ENCODE measurements at places on chromosomes 2 and 18.

DNA sequence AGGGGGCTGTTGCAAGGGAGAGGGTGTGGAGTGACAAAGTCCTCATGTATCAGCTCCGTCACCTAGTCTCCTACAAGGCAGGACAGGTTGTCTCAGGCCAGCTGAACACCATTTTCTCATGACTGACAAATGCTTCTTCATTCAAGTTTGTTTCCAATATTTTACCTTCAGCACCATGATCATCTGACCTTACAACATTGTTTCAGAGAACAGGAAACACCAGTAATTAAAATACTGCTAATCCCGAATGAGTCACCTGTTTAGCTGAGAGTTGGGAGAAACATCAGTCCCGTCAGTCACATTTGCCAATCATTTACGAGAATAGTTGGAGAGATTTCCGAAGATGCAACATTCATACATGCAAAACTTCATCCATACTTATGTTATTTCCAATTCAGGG lies 25.7 kb upstream of the SP5 start:
- no peak for DNase-seq

- DNase-seq = no peak
These were observed 37.5 kb upstream of the PGAP1 start for GRCh38 chr2:196963961-196964360.

DNA sequence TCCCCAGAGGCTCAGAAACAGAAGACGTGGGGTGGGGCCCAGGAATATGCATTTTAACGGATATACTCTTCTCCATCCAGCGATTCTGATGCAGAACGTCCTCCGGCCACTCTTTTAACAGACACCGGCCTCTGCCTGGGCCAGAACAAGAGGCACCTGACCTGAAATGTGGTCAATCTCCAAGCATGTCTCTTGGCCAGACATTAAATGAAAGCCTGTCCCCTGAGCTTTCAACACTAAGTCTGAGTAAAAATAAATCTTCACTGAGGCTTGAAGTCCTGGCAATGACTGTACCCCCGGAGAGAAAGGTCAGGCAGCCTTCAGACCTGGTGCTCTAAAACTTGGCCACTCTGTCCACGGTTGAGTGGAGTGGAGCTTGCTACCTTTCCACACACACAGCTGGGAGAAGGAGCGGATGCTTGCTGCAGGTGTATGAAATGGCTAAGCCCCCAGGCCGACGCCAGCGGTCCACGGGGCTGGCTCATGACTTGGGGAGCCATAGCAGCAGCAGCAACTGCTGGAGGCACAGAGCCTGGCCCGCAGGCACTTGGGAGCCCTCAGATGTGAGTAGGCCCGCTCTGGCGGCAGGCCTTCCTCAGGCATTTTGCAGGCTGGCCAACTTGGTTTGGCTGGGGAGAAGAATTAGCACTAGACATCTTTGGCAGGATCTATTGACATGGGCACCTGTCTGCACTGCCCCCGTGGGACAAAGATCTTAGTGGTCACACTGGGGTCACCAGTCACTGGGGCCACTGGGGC lies 79.7 kb downstream of the TMEM17 start:
- no peak for DNase-seq

DNA sequence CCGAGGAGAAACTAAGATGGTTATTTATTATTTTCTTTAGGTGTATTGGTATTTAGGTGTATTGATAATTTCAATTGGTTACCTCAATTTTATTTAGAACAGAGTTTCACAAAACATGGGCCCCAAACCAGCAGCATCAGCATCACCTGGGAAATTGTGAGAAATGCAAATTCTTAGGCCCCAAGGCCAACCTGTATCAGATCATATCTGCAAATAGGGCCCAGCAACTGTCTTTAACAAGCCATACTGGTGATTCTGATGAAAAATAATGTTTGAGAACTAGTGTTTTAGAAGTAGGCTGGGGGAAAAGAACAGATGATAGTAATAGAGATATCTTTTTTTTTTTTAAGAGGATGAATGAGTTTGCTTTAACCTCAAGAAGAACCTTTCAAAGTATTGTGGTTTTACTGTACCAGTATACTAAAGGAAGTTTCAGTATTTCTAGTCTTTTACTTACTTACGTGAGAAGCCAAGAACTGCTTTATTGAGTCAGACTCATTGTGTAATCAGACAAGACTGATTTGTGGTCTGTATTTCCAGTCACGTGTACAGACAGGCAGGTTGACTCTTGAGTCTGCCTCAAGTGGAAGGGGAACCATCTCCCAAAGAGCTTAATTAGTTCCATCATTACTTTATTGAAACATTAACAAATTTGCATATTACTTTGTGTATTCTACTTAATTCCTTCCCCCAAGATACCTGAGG lies 60.4 kb upstream of the GAREM1 start:
- peak; percentile 91 for DNase-seq

DNA sequence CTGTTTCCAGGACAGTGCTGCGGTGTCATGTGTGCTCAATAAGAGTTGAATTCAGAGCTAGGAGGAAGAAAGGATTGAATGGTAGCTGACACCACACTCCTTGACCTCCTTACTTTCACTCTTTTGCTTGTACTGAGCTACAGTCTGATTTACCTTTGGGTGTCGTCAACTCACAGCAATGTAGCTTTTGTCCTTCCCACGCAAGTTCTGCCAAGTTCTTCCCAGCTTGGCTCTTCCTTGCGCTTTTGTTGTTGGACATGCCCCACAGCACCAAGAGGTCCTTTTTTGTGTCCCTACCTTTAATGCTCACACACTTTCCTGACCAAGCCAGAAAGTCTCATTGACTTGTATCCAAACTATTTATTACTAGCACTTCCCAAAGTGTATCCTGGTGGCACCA lies 38.3 kb upstream of the ITGB6 start:
- no peak for DNase-seq

GRCh38 chr2:28358668-28359201 lies 33.9 kb upstream of the FOSL2 start:
- DNase-seq = no peak

DNA sequence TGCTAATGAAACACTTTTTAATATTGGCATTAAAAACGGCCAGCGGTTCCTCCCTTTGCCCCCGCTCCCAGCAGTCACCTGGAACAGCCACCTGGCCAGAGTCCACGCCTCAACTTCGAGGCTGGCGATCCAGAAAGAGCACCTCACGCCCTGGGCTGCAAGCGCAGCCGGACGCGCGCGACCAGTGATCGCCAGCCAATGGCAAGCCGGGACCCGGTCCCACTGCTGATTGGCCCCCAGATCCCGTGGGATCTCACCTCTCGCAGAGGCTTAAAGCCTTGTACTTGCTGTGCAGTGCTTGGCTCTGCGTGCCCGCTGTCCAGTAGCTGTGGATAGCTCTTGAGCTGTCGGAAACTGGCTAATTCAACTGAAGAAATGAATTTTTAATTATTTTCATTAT lies 4.1 kb upstream of the RBM45 start:
- no peak for DNase-seq

- no peak for DNase-seq
These were observed 1.4 kb downstream of the ARID5A start for GRCh38 chr2:96537734-96538486.

DNA sequence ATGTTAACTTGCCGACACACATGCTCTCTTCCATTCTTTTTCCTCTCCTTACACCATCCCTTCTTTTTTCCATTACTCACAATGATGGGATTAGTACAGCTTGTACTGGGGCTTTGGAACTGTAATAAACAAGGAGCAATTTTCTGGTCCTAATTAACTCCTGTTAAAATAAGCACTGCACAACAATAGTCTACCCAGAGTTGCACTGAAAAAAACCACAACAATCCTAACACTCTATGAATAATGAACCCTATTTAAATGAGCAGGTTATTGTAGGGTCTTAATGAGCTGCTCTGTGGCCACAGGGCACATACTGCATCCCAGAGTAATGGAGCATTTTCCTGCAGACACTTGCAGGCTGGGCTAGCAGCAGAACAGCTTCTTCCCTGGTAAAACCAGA lies 380.3 kb downstream of the NRXN1 start:
- no peak for DNase-seq

DNA sequence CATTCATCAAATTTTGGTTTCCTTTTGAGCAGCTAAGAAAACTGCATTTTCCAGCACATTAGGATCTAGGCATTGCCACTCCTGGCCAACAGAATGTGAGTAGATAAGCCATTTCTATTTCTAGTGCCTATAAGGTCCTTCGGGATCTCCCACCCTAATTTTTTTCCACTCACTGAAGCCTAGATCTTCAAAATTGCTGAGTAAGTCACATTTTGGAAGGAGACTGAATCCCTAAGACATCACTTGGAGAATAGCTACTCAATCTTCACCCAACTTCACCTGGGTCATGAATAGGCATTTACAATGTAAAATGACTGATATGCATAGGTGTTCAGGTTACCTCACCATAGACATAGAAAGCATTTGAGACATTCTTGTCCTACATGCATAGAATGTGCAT lies 548.1 kb upstream of the GYPC start:
- DNase-seq = no peak

DNA sequence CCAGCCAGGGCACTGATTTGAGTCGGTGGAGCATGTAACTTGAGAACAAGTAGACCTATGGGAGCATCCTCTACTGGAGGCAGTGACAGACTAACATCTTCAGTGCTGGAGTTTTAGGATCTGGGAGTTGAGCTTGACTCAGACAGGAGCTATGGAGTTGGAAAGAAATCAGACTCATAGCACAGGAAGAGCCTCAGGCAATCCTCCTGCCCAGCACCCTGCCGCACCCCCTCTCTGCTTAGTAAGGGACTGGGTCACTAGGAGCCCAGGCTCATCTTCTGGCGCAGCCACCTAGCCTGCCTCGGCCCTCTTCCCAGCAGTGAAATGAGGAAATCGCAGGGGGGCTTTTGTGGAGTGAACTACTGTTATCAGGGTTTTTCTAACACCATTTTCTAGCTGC lies 3.6 kb downstream of the ARID5A start:
- DNase-seq = no peak

DNA sequence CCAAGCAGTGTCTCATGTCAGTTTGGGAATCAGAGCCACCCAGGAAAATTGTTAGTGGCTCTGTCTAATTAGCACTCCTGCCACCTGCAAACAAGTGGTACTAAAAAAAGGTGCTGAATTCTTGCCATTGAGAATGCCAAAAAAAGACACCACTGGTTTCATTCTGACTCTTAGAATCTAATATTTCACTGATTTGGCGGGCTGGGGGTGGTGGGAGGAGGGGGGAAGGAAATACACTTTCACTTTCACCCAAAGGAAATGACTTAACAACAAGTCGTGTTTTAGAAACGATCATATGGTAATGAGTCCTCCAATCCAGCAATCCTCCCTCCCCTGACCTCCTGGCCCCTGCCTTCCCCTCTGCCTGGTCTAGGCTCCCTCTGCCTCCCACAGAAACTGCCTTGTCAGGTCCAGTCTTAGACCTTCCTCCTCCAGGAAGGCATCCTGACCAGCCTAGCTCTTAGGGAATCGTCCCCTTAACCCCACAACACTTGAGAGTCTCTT lies 4.4 kb upstream of the KLHL29 start:
- peak; percentile 11 for DNase-seq

- peak; percentile 60 for DNase-seq
These were observed 48.1 kb downstream of the PKDCC start for GRCh38 chr2:42095923-42096408.
